ENCODE measurements at places on chromosomes 12 and 14. TPM values are rescaled to one million over a fixed set of nuclear protein-coding genes. Genes with fewer than 3 reads are reported as not detected.

The FOXG1 gene
- total RNA-seq = not detected

The FOXN4 gene
- total RNA-seq = not detected

The CCDC177 gene
- total RNA-seq = not detected

The EDDM3A gene
- not detected for total RNA-seq

The CSRP2 gene
- total RNA-seq = 25.5 TPM

The MMP19 gene
- 0.53 TPM for total RNA-seq

The GNB3 gene
- 0.53 TPM for total RNA-seq

The VRTN gene
- not detected for total RNA-seq

The SEC23A gene
- total RNA-seq = 211 TPM

The CLEC6A gene
- total RNA-seq = under 0.01 TPM

The PTPN21 gene
- 7.6 TPM for total RNA-seq

The STON2 gene
- 47.4 TPM for total RNA-seq

The DNAH10 gene
- total RNA-seq = under 0.01 TPM

The FBRSL1 gene
- total RNA-seq = 3.2 TPM

The PRIM1 gene
- total RNA-seq = 3.7 TPM

The PELI2 gene
- total RNA-seq = 1.7 TPM

The TMCC3 gene
- total RNA-seq = 8.8 TPM

The PLEKHH1 gene
- total RNA-seq = 4.7 TPM

The KLRF1 gene
- not detected for total RNA-seq

The PLXNC1 gene
- under 0.01 TPM for total RNA-seq

The RNASE4 gene
- total RNA-seq = 4.7 TPM

The DCN gene
- 32.6 TPM for total RNA-seq

The ZNF219 gene
- total RNA-seq = 7.8 TPM

The SERPINA1 gene
- 0.26 TPM for total RNA-seq

The AQP5 gene
- 1.3 TPM for total RNA-seq

The C14orf132 gene
- total RNA-seq = 0.64 TPM

The CCDC88C gene
- 20.4 TPM for total RNA-seq

The TSPAN19 gene
- total RNA-seq = not detected

The IFI27 gene
- 20.5 TPM for total RNA-seq

The ZNF891 gene
- total RNA-seq = 0.77 TPM

The C12orf50 gene
- total RNA-seq = not detected

The RNF212B gene
- not detected for total RNA-seq

The CEP170B gene
- 41.5 TPM for total RNA-seq

The VASH1 gene
- not detected for total RNA-seq

The SYNE3 gene
- total RNA-seq = 5.3 TPM

The TMEM233 gene
- not detected for total RNA-seq

The NAA25 gene
- 18.3 TPM for total RNA-seq

The SMIM41 gene
- 0.13 TPM for total RNA-seq

The KRT6C gene
- total RNA-seq = 138 TPM

The OLR1 gene
- not detected for total RNA-seq

The FAIM2 gene
- 0.53 TPM for total RNA-seq

The SDSL gene
- 4.7 TPM for total RNA-seq

The ABCC9 gene
- 0.79 TPM for total RNA-seq

The BICDL1 gene
- total RNA-seq = 30.7 TPM

The LRCOL1 gene
- not detected for total RNA-seq

The CD4 gene
- total RNA-seq = not detected

The ATP2B1 gene
- 80.8 TPM for total RNA-seq

The RASAL1 gene
- total RNA-seq = 0.26 TPM
